MV-4-11 (cell line): ENCODE measurements at places on chromosomes 5 and 9.

DNA sequence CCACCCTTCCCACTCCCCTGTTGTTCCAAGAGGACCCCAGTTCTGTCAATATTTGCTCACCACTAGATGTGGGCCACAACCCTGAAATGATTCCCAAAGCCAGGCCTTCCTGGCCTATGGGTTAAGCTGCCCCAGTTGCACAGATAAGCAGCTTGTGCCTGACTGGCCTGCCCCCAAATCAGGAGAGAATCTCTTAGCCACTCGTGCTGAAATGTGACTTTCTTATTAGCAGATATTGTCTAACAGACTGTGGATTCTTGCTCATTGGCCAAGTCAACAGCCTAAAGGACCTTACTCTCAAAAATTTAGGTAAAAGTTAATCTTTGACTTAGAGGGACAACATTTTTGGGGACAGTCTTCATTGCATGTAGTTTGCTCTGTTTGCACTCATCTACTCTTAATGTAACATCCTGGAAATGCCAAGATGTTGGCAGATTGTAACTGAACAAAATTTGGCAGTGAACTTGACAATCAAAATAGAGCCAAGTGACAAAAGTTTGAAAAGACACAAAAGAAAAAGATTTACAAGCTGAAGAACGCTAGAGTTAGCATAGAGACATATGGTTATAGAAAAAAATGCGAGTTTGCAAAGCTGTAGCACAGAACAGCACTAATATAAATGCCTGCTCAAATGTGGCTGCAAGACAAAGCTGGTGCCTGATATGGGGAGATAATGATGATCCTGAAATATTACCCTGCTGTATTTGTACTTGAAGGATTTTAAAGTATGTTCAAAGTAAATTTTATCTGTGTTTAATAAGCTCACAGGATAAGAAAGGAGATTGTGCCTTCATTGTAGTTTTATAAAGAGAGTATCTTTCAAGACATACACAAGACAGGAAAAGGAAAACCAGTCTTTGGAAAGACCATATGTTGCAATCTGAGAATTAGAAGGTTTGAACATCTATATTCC, 29.0 kb upstream of the FSD1L start:
- no peak for DNase-seq

DNA sequence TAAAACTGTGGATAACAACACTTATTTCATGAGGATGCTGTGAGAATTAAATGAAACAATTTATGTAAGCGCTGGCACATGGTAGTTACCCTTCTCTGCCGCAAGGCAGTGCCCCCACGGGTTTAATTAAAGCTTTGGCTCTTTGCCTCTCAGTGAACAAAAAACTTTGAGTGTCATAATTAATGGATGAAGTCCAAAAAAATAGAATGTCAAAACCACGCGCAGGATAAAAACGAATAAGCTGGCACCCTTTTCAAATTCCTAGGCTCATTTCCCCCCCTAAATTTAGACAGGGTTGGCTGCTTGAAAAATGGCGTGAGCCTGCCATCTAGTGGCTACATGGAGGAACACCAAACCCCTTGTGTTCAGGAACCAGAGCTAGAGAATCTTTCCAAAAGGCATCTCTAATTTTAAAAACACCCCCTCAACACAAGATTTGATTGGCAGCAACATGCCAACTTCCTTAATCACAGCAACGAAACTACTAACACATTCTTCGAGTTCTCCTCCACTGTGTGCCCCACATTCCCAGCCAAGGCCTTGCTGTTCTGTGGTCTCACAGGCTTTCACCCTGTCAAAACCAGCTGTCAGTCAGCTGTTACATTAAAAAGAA, 29.0 kb upstream of the CCNG1 start:
- DNase-seq = peak; percentile 61

DNA sequence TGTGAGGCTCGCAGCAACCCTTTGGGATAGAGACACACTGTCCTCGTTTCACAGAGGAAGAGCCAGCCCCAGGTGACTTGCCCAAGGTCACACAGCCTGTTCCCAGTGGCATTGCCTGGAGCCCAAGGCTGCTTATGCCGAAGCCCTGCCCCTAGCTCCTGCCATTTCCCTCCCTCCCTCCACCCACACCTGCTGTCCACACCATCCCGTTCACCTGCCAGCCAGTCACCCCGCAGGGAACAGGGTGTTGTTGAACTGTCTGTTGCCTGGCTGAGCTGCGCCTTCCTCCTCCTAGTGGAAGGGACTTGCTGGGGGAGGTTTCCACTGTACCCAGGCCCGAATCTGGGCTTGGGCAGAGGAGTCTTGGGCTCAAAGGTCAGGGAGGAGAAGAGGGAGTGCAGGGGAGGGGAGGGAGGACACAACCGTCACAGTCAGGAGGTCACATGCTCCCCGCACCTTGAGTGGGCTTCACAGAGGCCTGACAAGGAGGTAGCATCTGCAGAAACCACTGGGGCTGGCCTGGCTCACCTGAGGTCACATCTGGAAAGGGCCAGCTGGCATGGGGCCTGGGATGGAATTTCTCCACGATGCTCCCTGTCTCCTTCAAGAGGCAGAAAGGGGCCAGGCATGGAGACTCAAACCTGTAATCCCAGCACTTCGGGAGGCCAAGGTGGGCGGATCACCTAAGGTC, 6.3 kb downstream of the TTC16 start:
- DNase-seq = no peak

DNA sequence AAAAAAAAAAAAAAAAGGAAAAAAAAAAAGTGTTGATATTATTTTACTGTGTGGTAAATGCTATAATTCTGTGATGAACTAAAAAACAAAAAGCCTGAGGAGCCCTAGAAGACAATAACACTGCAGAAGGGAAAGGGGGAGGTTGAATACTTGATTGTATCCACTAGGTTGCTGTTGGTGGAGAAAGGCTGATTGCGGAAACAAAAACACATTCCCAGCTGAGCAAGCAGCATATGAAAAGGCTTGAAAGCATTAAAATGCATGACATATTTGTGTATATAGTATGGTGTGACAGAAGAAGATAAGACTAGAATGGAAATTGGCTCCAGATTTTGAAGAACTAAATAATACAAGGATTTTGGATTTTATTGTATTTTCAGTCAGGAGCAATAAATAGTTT, 8.9 kb downstream of the RABGAP1 start:
- DNase-seq = no peak

DNA sequence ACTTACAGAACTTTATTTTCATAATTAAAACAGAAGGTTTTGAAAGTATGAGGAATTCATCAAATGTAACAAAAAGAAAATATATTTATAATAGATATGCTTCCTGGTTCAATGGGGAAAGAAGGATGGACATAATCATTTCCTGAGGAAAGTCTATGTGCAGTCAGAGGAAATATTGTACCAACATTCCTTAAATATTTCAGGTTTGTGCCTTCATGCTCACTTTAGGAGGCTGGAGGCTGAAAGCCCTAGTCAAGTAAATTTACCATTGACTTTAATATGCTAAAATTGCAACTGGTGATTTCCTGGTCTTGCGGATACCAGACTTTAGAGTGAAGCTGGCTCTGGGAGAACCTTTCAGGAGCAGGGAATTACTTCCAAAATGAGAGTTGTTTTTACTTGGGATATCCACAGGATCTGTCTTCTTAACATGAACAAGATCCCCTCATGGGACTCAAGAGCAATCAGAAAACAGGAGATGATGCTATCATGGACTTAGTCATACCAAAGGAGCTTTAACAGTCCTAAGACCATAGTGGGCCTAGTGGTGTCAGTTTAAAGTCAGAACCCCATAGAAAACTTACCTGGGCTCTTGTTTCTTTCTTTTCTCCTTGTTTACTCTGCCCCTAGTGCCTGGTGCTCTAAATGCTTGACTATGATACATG, 762.8 kb upstream of the GRAMD2B start:
- no peak for DNase-seq

GRCh38 chr5:151480384-151481293, 33.2 kb downstream of the SLC36A1 start:
- DNase-seq = peak; percentile 53

GRCh38 chr5:129049126-129049799, 45.3 kb upstream of the ISOC1 start:
- no peak for DNase-seq

DNA sequence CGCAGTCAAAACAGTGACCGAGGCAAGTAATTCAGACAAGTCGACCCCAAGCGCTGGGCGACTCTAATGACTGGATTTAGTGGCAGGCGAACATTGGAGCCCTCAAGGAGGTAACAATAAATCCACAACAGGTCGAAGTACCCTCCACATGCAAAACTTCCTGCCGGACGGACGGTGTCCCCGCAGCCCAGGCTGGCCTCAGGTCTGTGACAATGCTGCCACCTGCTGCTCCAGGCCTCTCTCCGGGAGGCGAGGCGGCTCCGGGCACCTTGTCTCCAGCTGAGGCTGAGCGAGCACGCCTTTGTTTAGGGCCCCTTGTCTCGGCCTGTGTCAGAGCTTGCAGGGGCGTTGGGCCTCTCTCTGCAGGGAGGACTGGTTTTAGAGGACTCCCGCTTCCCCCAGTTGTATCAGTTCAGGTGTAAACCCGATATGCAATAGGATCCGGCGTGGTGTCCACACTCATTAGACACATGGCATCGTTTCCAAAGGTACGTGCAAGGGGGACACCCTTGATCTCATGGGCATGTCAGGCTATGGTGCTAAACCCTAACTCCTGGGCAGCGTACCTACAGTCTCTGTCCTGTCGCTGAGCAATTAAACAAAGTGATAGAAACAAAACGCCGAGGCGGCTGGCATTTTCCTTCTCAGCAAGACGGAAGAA, 628.0 kb upstream of the ADAMTS16 start:
- no peak for DNase-seq

GRCh38 chr9:89813482-89813881, 208.7 kb downstream of the GADD45G start:
- no peak for DNase-seq

- no peak for DNase-seq
Measured at GRCh38 chr9:97740848-97741821, 44.0 kb upstream of the XPA start.

GRCh38 chr9:122816163-122816867, 12.1 kb downstream of the PDCL start:
- DNase-seq = no peak

DNA sequence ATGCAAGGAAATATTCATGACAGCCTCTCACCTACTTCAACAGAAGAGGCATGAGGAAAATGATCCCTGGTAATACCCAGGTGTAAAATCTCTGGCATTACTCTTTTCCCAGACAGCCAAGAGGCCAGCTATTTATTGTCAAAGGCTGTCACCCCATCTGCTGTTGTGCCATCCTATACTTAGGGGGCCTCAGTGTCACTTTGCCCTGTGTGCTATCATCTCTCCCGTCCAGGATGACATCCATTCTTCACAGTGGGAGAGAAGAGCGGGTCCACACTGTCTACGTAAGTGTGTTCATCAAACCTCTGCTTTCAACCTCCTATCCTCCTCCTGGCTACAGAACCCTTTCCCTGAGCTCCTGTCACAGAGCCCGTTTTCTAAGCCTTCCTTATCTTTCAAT, 82.6 kb downstream of the MYO10 start:
- no peak for DNase-seq

DNA sequence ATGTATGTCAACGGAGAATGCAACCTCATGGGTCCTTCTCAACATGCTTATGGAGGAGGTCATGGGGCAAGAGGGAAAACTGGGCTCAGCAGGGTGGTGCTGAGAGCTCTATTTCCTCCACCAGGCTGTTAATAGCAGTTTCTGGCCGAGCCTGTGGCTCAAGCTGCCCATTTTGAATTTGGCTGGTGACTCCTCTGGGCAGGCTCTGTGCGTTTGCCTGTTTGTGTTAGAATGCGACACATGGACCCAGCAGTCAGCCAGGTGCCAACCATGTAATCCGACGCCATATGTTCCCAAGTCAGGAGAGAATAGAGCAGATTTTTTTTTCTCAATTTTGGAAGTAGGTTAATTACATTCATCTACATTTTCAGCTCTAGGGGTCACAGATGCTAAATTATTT, 387.7 kb upstream of the CLINT1 start:
- no peak for DNase-seq

DNA sequence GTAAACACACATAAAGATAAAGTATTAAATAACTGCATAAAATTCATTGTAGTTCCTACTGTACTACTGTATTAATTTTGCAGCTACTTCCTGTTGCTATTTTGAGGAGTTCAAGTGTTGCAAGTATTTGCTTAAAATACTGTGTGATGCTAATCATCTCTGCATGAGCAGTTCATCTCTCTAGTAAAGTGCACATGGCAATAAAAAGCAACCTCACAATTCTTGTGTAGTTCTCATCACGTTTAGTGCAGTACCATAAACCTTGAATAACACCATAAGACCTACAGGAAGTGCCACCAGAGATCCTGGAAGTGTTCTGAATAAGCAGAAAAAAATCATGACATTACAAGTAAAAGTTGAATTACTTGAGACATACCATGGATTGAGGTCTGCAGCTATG, 34.6 kb downstream of the CPLANE1 start:
- DNase-seq = peak; percentile 60

GRCh38 chr9:115118879-115119218, 892 bp upstream of the TNC start:
- DNase-seq = peak; percentile 67

DNA sequence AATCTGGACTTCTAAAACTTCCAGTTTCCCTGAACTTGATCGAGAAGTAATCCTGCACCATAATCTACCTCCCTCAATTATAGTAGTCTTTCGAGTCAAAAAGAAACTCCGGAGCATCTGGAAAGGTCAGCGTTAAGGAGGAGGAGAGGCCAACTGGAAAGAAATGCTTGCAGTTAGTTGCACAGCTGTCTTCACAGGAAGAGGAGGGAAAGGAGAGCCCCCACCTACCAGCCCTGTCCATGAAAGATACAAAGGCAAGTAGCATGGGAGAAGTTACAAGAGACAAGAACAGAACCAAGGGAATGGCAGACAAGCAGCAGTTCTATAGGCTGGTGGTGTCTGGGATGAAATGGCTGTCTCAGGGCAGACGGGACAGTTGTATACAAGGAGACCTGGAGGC, 170.6 kb downstream of the RAB3C start:
- no peak for DNase-seq

DNA sequence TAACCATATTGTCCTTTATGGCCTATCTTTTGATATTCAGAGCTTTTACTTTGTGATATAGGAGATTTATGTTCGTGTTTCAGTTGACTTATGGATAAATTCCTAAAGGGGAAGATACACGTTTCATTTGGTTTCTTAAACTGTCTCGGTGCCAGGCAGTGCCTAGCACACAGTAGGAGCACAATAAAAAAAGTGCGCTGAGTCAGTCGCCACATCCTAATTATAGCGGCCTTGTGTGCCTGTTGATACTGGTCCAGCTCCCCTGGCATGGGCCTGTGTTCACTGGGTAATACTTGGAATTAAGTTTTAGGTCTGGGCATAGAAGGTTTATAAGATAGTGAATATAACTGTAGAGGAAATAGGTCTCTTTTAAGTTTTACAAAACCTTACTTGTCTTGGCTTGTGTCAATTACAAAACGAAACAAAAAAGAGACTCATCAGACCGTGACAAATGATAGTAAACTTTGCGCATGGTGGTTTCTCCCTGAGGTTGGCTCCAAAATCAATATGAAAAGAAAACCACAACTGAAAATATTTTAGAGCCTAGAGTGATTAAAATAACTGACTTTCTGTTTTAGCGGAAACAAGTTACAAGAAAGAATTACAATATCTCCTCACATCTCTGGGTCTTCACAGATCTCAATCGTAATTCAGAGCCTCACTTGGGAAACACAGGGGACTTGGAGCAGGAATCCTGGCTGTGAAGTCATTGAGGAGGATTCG, 84.8 kb downstream of the MVB12B start:
- DNase-seq = peak; percentile 82

- DNase-seq = no peak
Measured at GRCh38 chr5:79898611-79899010, 92.5 kb downstream of the MTX3 start.
